ENCODE measurements at places on chromosomes 3 and 15. TPM values are rescaled to one million over a fixed set of nuclear protein-coding genes. Genes with fewer than 3 reads are reported as not detected.

GRCh38 chr3:172115787-172116186 is 76.4 kb downstream of the FNDC3B start:
- peaks cover 2% of the 10 kb centered on the region for H3K4me1 ChIP-seq
- H3K27me3 ChIP-seq, result no peaks in the 10 kb centered on the region
- H3K4me3 ChIP-seq, result no peak overlapping the region
- DNase-seq, result no peak

Gene VIPR1
- total RNA-seq, result 24.8 TPM

Gene TRPM1
- total RNA-seq, result not detected

- no peaks in the 10 kb centered on the region for H3K4me1 ChIP-seq
- no peak for DNase-seq
- H3K4me3 ChIP-seq, result no peak overlapping the region
- H3K27me3 ChIP-seq, result no peaks in the 10 kb centered on the region
- no peak overlapping the region for H3K27ac ChIP-seq
Observed at GRCh38 chr3:113124256-113124830, 87.0 kb upstream of the BOC start.

DNA sequence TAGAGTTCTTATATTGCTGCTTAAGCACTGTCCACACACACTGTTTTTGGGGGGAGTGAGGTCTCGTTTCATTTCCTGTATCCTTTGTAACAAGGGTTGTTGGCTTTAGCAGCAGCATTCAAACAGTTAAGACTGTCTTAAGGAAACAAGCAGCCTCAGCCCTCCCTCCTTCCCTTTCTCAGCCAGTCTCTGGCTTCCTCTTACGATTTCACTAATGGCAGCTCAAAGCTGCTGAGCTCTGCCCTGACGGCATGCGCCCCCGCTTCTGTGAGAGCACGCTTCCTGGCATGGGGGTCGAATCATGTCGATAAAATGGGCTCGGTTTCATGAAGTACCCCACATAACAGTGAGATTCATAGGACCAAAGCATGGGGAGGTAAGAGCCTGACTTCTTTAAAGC is 105.0 kb downstream of the KLHL25 start:
- H3K27me3 ChIP-seq, result no peaks in the 10 kb centered on the region
- peak overlapping the region; percentile 43 for H3K27ac ChIP-seq
- H3K36me3 ChIP-seq, result peaks cover 51% of the 10 kb centered on the region
- peak; percentile 96 for DNase-seq

DNA sequence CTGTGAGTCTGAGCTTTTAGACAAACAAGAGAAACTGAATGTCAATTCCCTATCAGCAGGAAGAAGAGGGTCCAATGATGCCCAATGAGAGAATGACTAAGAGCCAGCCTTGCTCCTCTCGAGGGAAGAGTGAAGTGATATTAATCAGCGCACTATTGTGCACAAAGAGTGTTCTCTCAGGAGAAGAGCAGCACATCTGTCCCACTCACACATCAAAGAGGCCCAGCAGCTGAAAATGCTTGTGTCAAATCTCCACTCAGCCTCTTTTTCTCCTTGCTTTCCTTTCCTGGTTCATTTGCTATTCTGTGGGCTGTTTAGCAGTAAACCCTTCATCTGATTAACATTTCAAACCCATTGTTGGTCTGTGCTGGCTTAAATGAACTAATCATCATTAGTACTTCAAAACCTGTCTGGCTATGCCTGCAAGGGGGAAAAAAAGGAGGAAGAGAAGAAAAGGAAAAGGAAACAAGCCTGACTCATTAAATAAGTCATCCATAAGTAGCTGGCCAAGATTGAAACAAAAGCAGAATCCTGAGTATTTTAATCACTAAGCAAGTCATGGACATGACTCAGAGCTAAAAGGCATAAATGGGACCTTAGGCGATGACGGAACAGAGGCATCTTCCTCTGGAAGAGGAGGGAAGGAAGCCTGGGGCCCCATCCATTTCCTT is 912.7 kb downstream of the TUSC7 start:
- no peak overlapping the region for H3K27ac ChIP-seq
- no peaks in the 10 kb centered on the region for H3K27me3 ChIP-seq
- H3K4me1 ChIP-seq, result peaks cover 2% of the 10 kb centered on the region
- H3K4me3 ChIP-seq, result no peak overlapping the region

DNA sequence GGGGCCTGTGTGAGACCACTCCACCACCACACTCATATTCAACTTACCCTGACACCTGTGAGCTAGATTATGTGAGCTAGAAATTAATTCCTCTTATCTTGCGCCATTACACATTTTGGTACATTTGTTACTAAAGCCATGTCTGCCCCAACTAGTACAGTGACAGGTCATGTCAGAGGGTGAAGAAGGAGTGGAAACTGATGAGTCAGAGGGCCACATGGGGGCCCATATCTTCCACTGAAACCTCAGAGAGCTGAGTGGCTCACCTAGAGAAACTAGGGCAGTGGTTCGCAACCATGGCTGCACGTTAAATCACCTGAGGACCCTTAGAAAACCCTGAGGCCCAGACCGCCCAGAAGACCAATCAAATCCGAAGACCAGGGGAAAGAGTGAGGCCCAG is 15.7 kb upstream of the MEF2A start:
- no peak overlapping the region for H3K4me3 ChIP-seq
- DNase-seq, result no peak
- no peak overlapping the region for H3K27ac ChIP-seq
- no peaks in the 10 kb centered on the region for H3K36me3 ChIP-seq
- H3K27me3 ChIP-seq, result no peaks in the 10 kb centered on the region
- H3K4me1 ChIP-seq, result peaks cover 6% of the 10 kb centered on the region

GRCh38 chr3:192275741-192276355 is 451.5 kb downstream of the FGF12 start:
- no peaks in the 10 kb centered on the region for H3K36me3 ChIP-seq
- DNase-seq, result no peak
- H3K4me3 ChIP-seq, result no peak overlapping the region
- no peaks in the 10 kb centered on the region for H3K4me1 ChIP-seq
- no peak overlapping the region for H3K27ac ChIP-seq

Measured in lung (tissue), 17 donors.